Activated CD4-positive, alpha-beta T cell treated with anti-CD3 and anti-CD28 coated beads, Interleukin-2, Interleukin-6, amounts not matched to agents 100 ng/mL and 50 ng/mL, durations not matched to agents 16 hours and 8 hours (primary cell): ENCODE measurements at places on chromosomes 1 and 21.

GRCh38 chr1:244444854-244445253 lies 6.9 kb downstream of the ADSS2 start:
- DNase-seq: no peak

- peak; percentile 39 for DNase-seq
Observed at GRCh38 chr1:174967845-174968705, 31.7 kb upstream of the CACYBP start.

DNA sequence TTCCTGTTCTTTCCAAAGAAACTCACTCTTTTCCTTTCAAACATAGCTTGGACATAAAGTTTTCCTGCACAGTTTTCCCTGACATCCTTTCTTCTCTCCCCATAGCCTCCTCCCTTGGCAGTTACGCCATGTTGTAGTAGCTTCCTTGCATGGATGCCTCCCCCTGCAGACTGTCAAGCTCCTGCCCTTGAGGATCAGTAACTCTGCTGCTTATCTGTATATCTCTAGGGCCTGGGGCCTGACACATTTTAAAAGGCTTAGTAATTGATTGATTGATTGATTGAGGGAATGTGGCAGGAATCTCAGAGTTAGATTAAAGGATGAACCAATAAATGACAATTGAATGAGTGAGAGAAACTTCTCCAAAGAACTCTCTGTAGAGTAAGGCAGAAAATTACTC lies 143.7 kb downstream of the NEK7 start:
- DNase-seq: no peak

DNA sequence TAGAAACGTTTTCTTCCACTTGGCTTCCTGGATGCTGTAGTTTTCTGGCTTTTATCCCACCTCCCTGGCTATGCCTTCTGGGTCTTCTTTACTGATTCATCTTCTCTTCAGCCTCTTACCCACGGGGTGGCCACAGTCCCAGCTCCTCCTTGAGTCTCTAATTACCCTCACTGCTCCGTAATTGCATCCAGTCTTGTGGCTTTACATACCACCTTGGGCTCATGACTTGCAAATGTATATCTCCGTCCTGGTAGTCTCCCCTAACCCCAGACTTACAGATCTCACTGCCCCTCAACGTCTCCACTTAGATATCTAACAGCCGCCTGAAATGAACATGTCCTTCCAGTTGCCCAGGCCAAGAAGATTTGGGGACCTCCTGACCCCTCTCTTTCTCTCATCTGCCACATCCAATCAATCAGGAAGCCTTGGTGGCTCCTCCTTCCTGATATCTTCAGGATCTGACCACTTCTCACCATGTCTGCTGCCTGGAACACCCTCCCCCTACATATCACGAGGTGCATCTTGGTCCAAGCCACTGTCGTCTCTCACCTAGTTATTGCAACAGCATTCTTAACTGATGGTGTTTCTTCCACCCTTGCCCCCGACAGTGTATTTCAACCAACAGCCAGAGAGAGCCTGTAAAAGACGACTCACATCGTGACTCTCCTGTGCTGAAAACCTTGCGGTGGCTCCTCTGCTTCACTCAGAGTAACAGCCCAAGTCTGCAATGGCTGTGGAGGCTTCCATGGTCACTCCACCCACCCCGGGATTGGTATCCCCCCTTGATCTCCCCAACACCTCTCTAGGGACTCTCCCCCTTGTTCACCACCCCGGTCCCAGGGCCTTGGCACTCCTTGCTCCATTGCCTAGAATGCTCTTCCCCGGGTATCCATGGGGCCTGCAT lies 219.0 kb upstream of the POU3F1 start:
- DNase-seq: no peak

DNA sequence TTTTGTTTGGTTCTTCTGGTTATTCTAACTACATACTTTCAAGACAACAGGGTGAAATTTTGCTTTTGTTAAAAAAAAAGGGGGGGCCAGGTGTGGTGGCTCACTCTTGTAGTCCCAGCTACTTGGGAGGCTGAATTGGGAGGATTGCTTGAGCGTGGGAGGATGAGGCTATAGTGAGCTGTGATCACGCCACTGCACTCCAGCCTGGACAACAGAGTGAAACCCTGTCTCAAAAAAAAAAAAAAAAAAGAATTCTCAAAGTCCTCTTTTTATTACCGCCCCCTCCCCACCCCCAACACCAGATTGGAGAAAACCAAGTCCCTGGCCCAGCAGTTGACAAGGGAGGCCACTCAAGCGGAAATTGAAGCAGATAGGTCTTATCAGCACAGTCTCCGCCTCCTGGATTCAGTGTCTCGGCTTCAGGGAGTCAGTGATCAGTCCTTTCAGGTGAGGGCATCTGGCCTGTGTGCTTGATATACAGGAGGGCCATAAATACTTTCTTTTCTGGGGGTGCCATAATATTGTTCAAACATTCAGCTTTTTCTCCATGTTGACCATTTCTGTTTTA lies 50.2 kb downstream of the LAMC2 start:
- no peak for DNase-seq
